ENCODE measurements at places on chromosomes 16 and 17.

DNA sequence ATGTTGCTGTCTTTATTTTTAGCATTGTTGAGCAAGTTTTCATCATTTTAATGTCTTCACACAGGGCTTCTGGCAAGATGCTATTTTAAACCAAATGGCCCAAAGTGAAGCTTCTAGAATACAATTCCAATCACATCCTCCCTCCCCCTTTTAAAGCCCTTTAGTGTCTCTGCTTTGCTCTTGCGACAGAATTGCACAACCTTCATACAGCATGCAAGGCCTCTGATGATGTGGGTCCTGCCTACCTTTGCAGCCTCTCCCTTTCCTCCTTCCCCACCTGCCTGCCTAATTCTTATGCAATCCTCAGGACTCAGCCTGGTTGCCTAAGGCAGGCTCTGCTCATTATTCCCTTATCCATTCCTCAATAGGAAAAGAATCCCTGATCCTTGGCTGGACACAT, 381.7 kb downstream of the SLC39A11 start:
- no peak for DNase-seq

- DNase-seq, result no peak
Measured at GRCh38 chr16:59632276-59632855, 898.2 kb upstream of the GOT2 start.

DNA sequence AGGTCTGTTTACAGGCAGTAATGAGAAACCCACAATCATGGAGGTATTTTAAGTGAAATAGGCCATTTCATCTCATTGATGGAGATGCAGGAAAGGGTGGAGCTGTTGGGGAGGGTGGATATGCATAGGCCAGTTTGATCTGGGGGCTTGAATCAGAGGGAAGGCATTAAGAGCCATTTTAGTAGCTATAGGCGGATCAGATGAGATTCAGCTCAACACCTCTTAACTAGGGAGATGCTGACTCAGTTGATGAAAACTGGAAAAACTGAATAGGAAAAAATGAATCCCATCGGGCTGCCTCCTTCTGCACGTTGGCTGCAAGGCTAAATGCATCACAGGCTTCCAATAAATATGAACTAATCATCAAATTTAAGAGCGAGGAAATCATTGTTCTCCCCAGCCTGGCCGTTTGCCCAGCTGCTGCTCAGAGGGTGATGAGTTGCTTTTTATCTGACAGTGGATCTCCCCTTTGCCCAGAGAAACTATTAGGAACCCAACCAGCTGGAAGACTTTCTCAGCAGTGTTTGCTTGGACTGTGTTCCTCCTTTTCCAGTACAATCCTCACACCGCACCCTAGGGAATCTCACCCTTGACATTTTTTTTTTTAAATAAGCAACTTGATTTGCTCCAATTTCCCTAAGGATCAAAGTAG, 149.6 kb downstream of the SOX9 start:
- no peak for DNase-seq

- no peak for DNase-seq
Measured at GRCh38 chr16:48121276-48121675, 34.5 kb downstream of the ABCC12 start.

DNA sequence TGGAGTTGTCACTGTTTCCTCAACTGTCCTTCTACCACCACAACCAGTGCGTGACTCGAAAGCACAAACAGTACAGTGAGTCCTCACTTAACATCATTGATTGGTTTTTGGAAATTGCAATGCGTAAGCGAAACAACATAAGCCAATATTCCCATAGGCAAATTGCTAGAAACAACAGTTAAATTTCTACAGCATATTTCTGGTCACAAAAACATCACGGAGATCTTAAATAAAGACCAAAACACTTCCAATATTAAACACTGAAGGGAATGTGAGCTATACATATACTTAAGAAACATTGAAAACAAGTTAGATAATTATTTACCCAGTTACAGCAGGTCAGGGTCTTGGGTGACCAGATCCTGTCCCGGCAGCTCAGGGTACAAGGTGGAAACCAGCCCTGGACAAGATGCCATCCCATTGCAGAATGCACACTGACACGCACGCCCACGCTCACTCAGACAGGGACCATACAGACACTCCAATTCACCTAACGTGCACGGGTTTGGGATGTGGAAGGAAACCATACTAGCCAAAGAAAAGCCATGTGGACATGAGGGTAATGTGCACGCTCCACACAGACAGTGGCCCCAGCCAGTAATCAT, 4.7 kb downstream of the SLC13A5 start:
- DNase-seq, result no peak

All from KG1 (cell line).